NCI-H748 treated with DMSO at 0.1 percent for 48 hours (cell line): ENCODE measurements at places on chromosomes 7 and 10.

DNA sequence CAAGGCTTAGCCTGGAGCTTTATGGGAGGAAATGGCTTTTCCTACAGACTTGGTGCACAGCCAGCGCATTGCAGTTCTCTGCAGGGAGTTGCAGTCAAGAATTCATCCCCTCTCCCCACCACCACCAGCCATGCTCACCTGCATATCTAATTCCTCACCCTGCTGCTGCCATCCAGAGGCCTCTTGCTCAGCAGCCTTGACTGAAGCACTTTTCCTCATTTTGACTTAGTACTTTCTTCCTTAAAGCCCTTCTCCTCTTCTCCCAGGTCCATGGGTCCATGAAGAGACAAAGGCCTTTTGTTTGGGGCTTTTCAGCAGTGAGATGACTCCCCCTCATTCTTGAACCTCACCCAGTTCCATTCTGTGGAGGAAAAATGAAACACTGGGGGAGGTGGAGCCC lies 39.7 kb upstream of the GPR141 start:
- DNase-seq, result no peak

- no peak for DNase-seq
Measured at GRCh38 chr7:151900591-151900985, 23.7 kb upstream of the PRKAG2 start.

DNA sequence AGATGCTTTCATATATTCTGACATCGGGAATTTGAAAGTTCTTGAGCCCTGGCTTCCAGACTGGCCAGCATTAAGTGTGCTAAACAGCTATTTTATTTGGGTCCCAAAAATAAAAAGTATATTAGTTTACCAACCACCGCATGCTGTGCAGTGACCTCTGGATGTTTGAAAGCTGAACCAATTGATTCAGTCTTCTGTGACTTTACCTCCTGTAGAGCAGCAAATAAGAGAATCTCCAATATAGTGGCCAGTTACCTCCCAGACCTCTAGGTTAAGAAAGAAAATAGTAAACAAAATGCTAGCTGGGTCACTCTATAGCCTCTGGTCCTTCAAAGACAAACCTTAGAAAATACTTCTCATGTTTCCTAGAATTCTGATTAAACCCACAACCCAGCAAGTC lies 424.6 kb upstream of the NFE2L3 start:
- no peak for DNase-seq

DNA sequence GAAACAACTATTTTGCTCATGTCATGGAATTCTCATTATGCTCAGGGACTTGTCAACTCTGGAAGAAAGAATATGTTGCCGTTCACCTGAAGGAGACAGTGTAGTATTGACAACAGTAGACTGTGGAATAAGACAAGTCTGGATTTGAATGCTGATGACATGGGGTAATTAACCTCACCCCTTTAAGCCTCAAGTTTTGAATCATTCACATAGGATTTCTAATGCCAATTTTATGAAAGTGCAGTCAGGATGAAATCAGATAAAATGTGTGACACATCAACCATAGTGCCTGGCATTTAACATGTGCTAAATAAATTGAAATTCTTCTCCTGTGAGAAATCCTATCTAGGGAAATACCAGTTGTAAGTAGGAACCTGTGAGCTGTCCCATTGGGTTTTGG lies 305.8 kb downstream of the KIF20B start:
- DNase-seq, result no peak

GRCh38 chr7:3558400-3558799 lies 257.3 kb downstream of the SDK1 start:
- no peak for DNase-seq
